Stimulated activated CD4-positive, alpha-beta T cell treated with anti-CD3 and anti-CD28 coated beads, Interleukin-4, amount 100 ng/mL, for 24 hours (primary cell): ENCODE measurements at places on chromosomes 5 and 9.

GRCh38 chr5:149435015-149435376, 55.9 kb upstream of the IL17B start:
- DNase-seq = no peak

GRCh38 chr9:19379283-19379682, 753 bp downstream of the RPS6 start:
- no peak for DNase-seq

DNA sequence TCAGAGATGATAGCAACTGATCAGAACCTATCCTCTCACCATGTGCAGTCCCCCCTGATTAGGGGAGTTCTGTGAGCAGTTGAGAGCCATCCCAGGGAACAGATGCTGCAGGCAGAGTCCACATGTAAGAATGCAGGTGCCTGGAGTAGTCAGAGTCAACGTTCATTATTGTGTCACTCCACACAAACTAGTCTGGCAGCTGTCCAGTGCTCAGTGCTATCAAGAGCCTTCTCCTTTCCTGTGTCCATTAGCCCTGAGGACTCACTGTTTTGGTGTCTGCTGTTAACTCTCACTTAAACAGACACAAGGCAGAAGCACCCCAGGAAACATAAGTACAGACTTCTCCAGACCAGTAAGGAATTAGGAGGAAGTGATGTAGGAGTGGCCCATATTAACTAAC, 2.5 kb downstream of the SH3TC2 start:
- DNase-seq = no peak

GRCh38 chr5:53276825-53277224, 167.3 kb upstream of the MOCS2 start:
- no peak for DNase-seq

GRCh38 chr9:89661956-89662717, 57.3 kb downstream of the GADD45G start:
- DNase-seq = no peak

DNA sequence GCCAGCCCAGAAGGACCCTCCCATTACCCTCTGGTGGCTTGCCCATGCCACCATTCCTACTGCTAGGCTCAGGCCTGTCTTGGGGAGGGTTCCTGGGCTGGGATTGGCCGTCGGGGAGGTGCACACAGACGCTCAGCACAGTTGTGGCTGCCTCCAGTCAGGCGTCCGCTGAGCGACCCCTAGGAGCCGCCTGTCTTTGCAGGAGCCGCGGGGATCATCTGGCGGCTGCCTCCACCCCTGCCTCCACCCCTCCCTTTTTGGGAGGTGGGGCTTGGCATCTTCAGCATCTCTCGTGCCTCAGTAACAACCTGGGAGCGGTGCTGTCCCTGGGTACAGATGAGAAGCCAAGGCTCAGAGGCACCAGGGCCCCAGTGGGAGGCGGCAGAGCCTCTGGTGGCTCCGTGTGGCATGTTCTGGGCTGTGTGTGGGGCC, 39.6 kb downstream of the RXRA start:
- no peak for DNase-seq

DNA sequence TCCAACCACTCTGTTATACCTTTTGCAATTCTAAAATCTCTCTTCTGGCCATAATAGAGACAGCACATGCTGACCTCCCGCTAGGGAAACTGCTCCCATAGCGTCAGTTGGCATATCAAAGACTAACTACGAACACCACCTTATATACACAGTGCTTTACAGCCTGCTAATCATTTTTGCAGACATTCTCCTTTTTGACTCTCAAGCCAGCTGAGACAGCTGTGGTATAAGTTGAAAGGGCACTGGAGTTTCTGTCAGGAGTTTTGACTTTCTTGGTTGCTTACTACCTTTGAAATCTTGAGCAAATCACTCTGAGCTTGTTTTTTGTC, 160.2 kb upstream of the TBCA start:
- no peak for DNase-seq

GRCh38 chr5:140588311-140589070, 23.9 kb downstream of the SLC35A4 start:
- DNase-seq = no peak

GRCh38 chr5:112529525-112529924, 110.4 kb upstream of the EPB41L4A start:
- DNase-seq = no peak

DNA sequence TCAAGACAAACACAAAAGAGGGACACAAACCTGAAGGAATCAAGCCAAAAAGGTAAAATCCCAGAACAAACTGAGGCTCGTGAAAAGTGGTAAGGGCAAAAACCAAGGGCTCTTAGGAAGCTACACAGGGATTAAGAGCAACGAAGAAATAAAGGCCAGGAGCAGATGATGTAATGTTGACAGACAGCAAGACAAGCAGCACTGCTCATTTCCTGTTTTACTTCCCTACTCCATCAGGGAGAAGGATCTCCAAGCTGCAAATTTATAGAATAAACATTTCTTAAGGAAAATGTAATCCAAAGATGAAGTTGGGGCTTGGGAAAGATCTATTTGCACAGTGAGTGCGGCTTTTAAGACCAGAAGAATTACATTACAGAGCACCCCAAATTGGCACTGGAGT, 182.3 kb upstream of the MAP1B start:
- no peak for DNase-seq

DNA sequence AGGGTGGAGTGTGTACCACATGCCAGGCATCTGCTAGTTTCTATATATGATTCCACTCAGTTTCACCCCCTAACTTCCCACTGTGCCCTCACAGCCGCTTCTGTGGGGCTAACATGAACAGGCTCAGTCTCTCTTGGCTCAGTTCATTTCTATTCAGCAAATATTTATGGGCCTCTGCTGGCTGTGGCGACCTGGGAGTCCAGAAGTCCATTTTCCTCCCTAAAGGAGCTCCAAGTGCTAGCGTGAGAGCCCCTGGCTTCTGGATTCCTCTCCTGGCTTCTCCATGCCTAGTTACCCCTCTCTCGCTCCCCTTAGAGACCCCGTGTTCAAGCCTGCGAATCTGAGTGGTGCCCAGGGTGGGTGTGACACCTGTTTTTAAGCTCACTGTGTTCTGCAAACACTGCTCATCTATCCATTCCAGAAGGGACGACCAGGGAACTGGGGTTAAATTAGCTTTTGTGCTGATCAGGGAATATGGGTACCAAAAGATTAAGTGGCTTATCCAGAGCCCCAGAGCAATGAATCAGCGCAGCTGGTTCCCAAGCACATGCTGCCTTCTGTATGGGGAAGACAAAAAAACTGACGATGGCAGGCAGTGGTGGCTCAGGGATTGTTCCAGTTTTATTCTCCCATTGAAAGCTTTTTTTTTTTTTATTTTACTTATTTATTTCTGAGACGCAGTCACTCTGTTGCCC, 57.6 kb downstream of the HMCN2 start:
- DNase-seq = no peak

GRCh38 chr9:131162886-131163285, 37.5 kb downstream of the NUP214 start:
- no peak for DNase-seq

GRCh38 chr5:132260714-132261551, 3.4 kb downstream of the PDLIM4 start:
- peak; percentile 46 for DNase-seq

DNA sequence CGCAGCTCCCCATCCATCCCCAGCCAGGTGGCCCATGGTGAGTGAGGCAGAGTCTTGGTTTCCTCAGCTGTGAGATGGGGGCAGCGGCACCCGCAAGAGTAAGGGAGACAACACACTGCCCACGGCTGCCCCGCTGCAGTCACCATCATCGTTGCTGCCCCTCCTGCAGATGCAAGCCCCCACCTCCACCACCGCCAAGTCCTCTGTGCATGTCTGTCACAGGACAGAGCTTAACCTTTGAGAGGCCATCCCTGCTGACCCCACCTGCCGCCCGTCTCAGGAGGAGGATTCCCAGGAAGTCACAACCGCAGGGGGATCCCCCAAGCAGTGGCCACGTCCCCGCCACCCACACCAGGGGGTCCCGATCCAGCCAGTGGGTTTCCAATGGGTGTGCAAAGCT, 113.7 kb downstream of the VAV2 start:
- no peak for DNase-seq

- DNase-seq = no peak
Observed at GRCh38 chr5:87411586-87411972, 1.2 kb downstream of the CCNH start.

- DNase-seq = no peak
Observed at GRCh38 chr9:80811656-80812055, 877.7 kb downstream of the TLE1 start.

DNA sequence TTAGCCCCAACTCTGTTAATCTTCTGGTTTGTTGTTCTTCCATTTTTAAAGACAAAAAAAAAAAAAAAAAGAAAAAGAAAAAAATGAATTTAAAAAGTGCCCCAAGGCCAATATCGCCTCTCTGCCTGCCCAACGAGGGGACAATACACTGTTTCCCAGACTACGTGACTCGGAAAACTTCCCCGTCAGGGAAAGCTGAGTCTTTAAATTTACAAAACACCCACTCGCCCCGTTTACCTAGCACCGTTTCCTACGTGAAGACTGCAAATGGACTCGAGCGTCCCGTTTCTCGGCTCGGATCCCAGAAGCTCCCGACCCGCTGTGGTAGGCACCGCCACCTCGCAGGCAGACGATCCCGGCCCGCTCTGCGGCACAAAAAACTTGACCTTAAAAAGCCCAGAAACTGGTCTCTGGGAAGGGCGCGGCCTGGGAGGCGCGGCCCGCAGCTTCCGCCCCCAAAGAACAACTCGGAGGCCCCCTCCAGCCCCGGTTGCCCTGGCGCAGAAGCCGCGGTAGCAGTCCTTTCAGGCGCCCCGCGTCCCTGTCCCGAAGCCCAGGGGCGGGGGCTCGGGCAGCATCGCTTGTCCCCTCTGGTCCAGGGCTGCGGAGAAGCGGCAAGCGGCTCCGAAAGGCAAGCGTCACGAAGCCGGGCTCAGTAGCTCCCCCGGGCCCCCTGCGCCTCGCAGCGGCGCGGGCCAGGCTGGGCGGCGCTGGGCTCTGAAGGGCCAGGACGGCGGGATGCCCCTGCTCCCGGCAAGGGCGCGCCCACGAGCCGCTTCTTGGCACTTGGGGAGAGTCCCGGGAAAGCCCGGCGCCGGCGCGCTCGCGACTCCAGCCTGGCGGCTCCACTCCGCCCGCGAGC, at the start of gene GCNT4:
Gene GCNT4, minus strand, starts transcription at position 367 of the 862 bp plus-strand sequence. CDS start 22,521 bp downstream, outside the sequence.
- peak; percentile 34 for DNase-seq

GRCh38 chr5:37831821-37832534, 7.9 kb downstream of the GDNF start:
- DNase-seq = no peak

GRCh38 chr9:109894921-109895758, 115.1 kb downstream of the PALM2AKAP2 start:
- DNase-seq = peak; percentile 24

GRCh38 chr5:32505756-32506155, 61.2 kb upstream of the ZFR start:
- no peak for DNase-seq

- DNase-seq = no peak
Observed at GRCh38 chr5:59763541-59763940, 130.0 kb downstream of the PDE4D start.

DNA sequence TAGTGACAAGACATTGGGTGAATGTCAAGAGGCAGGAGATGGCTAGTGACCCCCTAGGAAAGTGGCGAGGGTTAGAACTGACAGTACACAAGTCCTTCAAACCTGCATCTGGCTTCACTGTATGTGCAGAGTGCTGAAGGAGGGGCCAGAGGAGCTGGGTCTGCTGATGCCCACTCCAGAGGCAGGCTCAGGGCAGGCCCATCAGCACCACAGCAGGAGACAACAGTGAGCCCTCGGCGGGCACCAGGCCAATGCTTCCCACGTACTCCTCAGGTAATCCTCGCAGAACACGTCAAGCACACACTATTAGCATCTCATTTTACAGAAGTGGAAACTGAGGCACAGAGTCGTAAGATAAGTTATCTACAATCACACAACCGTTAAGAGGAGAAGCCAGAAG, 76.1 kb upstream of the SH3PXD2B start:
- DNase-seq = no peak

- no peak for DNase-seq
Observed at GRCh38 chr5:13408616-13409015, 535.9 kb downstream of the DNAH5 start.

- DNase-seq = no peak
Observed at GRCh38 chr9:14902561-14902960, 7.7 kb downstream of the FREM1 start.

- peak; percentile 62 for DNase-seq
Observed at GRCh38 chr9:89999534-90000370, 394.9 kb downstream of the GADD45G start.

GRCh38 chr9:9078301-9078700, 1278.7 kb upstream of the DMAC1 start:
- DNase-seq = no peak

GRCh38 chr9:96556701-96557461, 62.8 kb downstream of the CDC14B start:
- no peak for DNase-seq

GRCh38 chr5:34738381-34738780, 82.3 kb downstream of the RAI14 start:
- DNase-seq = no peak

DNA sequence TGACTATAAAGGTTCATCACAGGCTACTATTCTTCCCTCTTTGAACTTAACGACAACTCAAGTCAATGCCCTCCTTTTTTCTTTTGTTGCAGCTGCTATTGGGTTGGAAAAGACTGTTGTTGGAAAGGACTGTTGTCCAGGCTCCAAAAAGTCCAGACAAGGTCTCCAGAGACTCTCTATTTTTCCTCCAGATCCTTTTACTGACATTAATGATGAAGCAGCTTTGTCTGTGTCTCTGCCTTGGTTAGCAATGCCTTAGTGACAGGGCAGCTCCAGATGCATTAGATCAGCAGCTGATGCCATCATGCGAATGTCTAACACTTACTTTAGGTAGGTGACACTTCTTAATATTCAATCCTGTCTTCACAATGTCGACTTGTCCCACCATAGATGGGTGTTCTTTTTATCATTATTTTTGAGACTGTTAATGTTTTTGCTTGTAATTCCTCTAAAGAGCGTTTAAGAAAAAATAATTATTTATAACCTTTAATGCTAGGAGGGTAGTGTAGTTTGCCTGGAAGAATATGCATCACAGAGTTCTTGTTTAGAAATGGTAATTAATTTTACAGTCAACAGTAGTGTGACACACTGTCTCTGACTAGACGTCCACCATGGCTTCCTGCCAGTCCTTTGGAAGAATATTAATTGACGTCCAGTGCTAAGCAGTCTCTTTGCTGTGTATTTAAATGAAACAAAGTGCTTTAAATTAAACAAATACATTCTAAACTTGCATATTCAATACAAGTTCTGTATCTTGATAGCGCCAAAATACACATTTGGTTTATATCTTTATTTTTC, 492.2 kb downstream of the NR2F1-AS1 start:
- no peak for DNase-seq

DNA sequence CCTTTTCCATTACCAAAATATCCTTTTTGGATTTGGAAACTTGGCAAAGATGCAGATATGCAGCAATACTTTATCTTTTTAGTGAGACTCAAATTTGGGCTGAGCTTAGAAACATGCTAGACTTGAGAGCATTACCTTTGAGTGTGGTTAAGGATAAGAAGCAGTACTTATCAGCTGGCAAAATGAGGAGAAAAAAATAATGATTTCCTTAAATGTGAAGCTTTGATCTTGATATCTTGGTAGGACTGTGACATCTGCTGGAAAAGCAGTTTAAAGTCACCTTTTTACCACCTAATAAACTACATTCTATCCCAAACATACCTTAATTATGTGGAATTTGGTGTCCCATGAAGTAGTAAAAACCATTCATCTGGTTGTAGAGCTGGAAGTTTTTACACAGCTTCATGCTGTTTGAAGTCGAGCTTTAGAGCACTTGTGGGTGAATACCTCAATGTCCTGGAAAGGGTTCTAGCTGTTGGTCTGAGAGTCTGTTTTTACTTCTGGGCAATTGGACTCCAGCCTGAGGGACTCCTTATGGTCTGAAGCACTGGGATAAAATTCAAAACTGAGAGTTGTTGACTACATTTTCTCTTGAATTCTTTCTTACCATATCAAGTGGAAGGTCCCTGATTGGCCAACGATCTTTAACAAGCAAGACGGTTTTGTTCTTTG, 53.4 kb downstream of the LRRC70 start:
- DNase-seq = no peak
